ENCODE measurements at places on chromosomes 4 and X.

GRCh38 chr4:90546114-90546513, 418.9 kb downstream of the CCSER1 start:
- no peak for DNase-seq

GRCh38 chr4:123833171-123833643, 436.6 kb downstream of the SPRY1 start:
- DNase-seq = no peak

- no peak for DNase-seq
Measured at GRCh38 chr4:130530505-130530904, 1434.6 kb downstream of the C4orf33 start.

DNA sequence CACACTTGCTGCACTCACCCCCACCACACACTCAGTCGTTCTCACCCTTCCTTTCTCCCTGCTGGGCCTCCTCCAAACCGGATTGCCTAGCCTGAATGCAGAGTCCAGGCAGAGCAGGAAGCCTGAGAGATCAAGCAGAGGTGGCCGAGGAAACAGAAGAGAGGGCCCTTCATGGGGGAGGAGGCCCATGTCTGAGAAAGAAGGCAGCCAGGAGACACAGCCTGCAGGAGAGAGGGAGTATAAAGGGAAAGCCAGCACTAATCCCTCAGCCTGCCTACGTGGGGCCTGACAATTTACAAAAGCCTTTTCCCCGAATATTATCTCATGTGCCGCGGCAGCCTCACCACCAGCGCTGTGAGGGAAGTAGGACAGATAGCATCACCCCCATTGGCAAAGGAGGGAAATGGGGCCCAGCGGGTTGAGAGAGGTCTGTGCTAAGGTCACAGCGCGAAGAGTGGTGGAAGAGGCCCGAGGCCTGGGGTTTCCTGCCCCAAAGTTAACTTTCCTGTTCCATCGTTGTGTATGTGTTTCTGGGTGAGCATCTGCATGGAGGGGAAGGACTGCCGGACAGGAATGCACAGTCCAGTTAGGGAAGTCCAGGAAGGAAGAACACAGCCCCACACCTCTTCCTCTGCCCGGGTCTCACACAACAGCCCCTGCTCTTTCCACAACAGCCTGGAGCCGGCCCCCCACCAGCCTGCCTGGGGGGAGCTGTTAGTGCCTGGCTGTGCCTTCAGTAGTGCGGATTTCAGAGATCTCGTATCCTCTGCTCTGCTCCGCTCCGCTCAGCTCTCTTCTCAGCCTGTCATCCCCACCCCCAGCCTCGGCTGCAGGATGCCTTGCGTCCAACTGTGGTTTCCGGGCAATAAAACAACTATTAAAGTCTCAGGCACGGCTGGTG, 50.9 kb upstream of the BCOR start:
- DNase-seq = no peak

DNA sequence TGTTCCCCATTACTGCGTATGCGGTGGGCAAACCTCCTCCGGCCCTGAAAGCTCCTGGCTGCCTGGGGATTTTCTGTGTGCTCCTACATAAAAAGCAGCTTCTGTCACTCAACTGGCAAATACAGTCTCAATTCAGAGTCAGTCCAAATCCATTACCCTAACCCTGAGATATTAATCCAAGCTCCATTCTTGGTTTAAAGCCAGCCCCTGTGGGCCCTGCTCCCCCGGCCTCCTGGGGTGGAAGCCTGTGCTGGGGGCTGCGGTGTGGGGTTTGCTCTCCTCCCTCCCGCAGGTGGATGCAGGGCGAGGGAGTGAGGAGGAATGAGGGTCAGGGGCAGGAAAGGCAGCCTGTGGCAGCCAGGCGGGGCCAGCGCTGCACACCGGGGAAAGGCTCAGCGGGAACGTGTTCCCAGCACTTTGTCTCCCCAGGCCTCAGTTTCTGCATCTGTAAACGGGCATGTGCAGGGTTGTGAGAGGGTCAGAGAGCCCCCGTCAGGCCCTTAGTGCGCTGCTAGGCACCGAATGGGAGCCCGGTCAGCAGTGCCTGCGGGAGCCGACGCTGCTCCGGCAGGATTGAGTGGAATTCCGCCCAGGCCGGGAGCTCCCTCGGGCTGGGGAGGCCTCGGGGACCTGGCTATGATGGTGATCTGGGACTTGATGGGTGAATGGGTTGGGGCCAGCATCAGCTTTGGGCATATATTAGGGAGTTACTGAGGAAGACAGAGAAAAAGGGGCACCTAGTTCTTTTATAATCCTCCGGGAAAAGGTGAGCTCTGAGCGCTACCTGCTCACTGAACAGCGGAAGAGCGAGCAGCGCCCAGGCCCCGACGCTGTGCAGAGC, 6.3 kb upstream of the RGS12 start:
- DNase-seq = no peak

DNA sequence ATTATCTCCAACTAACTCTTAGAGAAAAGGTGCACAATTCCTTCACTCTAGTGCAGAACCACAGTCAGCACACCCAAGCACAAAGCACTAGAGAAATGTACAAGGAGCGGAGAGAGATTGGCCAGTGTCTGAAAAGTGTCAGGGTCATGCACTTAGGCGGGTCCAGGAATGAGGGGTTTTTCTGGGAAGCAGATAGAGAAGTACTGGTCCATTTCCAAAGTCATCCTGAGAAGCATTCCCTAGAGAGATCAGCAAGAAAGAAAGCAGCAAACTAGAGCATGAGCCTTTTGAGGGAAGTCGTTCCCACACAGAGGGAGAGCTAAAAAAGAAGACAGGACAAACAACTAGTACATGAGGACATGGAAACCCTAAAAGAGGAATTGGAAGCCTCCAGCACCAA, 168.1 kb upstream of the MAP3K15 start:
- no peak for DNase-seq

All from lower lobe of right lung (tissue), 2 donors.